ENCODE measurements at places on chromosomes 1 and 21.

- no peak for DNase-seq
Measured at GRCh38 chr1:192763243-192763642, 45.6 kb upstream of the RGS2 start.

- DNase-seq: no peak
Measured at GRCh38 chr1:66940981-66941380, 16.2 kb downstream of the MIER1 start.

GRCh38 chr1:238214449-238214848 is 323.7 kb upstream of the ZP4 start:
- no peak for DNase-seq

GRCh38 chr21:42316891-42317290 is 1.7 kb upstream of the TFF3 start:
- peak; percentile 39 for DNase-seq

DNA sequence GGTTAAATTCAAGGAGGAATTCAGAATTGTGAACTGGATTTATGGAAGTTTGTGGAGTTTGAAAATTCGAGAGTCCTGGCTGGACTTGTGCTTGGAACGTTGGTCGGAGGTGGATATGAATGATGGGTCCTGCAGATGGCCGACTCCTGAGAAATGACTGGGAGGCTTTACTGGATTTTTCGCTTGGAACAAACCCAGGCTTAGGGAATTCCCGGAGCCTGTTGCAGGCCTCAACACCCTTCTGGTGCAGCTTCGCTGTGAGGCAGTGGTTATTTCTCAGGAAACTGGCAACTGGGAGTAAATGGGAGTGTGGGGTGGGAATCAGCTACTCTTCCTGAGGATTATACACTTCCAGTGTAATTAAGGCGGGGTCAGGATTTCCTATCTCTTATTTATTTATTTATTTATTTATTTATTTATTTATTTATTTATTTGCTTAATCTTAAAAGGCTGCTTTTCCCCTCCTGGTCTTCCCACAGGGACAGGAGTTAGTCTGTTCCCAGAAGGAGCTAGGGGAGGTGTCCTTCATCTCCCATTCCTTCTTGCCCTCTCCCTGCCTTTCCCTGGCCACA is 21.1 kb downstream of the MAPKAPK2 start:
- DNase-seq: no peak

GRCh38 chr1:202315576-202316168 is 26.1 kb downstream of the UBE2T start:
- peak; percentile 90 for DNase-seq

DNA sequence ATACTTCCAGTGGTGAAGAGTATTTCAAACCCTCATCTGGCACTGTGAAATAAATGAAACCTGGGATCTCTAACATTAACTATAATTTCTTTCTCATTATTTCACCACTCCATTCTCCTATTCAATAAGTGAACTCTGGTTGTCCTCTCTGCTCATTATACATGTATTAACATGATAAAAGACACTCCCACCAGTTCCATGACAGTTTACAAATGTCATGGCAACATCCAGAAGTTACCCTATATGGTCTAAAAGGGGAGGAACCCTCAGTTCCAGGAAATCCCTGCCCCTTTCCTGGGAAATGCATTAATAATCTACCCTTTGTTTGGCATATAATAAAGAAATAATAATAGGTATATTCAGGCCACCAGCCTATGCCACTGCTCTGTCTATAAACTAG is 62.7 kb upstream of the BRINP3 start:
- no peak for DNase-seq

DNA sequence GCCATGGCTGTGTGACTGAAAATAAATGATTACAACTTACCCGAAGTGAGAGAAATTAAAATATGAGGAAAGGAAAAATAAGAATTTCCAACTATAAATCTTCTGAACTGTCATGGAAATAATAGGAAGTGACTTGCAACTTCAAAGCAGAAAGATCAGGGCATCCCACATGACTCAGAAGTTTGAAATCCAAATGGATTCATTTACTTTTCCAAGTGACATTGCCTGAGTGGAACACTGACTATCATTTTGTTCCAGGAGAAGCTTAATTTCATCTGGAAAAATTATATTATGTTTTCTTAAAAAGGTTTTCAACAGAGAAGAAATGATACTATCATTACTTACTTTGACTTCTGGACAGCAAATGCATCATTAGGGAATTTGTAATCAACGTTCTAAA is 110.8 kb downstream of the GREM2 start:
- no peak for DNase-seq

GRCh38 chr1:9875636-9876000 is 34.5 kb downstream of the CTNNBIP1 start:
- DNase-seq: no peak

DNA sequence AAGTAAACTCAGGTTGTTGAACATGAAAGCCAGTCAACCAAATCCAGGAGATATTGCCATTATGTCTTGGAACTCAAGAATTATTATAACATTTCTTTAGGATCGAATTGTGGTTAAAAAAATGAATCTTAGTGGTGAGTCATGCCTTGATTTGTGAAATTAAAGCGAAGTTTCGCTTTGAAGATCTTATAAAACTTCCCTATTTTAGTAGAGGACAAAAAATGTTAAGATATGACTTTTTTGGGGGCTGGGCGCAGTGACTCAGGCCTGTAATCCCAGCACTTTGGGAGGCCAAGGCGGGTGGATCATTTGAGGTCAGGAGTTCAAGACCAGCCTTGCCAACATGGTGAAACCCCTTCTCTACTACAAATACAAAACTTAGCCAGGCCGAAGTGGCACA is 39.5 kb upstream of the PTBP2 start:
- DNase-seq: no peak

DNA sequence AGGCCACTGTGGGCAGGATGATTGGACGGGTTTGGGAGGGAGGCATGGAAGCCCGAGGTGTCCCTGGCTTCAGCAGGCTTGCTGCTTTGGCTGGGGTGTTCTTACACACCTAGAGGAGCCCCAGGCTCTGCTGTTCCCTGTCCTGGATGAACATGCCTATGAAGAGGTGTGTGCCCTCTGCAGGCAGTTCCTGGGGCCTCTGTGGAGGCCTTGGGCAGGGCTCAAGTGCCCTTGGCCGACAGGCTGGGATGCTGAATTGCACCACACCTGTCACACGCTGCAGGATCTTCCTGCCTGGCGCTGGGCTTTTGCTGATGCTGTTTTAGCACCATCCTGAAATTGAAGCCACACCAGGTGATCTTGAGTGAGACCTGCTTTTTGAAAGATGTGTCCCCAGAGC is 415.0 kb upstream of the VAMP3 start:
- DNase-seq: no peak

GRCh38 chr1:154857441-154858215 is 12.5 kb downstream of the KCNN3 start:
- DNase-seq: no peak

- DNase-seq: no peak
Measured at GRCh38 chr1:94597701-94598100, 56.1 kb upstream of the F3 start.

DNA sequence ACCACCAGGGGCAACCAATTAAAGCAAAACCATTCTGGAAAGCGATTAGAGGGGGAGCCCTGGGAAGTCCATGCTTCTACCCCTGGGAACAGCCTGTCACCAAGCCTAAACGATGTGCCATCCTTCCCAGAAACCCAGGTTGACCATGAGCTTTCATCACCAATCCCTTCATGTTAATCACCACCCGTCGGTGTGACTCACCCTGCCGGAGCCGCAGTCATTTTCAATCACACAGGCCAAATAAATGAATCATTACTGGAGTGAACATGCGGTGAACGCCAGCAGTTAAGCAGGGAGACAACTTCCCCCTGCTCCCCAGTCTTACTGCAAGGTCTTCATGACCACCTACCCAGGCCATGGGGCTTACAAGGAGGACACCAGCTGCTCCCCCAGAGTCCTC is 308.8 kb downstream of the AJAP1 start:
- DNase-seq: peak; percentile 36

DNA sequence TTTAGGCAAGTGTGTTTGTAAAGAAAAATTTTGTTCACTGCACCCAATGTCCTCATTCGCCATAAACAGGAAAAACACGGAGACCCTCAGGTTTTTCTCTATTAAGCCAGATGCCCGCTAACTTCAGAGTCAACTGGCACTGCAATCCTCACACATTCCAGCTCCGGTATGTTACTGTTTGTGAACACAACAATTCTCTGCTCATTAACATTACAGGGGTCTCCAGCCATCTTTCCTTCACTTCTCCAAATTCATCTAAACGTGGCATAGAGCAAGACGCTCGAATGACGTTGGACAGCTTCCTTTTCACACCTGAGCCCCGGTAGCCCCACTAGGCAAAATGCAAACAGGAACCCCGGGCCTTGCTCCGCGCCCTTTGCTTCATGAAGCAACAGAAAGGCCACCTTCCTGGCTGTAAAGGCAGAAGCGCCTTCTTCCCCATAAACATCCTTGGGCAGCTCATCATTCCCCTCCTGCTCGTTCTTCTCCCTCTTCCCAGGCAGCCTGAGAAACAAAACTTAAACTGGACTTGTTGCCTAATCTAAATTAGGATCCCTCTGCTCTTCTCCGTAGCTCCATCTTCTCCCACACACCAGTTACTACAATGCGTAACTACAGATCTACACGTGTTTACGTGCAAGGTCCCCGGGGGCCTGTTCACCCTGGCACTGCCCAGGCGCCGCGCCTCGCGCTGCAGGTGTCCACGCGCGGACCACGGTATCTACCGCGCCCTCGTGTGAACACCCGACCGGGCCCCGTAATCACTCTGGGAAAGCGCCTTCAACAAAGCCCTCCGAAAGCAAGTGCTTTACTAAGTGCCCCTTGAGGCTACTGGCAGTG is 1.2 kb downstream of the LBR start:
- DNase-seq: peak; percentile 71
